ENCODE measurements at places on chromosomes 1 and 21. TPM values are rescaled to one million over a fixed set of nuclear protein-coding genes. Genes with fewer than 3 reads are reported as not detected.

GRCh38 chr1:227543283-227544066 is 19.9 kb upstream of the ZNF678 start:
- H3K36me3 ChIP-seq: no peaks in the 10 kb centered on the region
- DNase-seq: no peak
- peaks cover 11% of the 10 kb centered on the region for H3K4me1 ChIP-seq
- H3K4me3 ChIP-seq: no peak overlapping the region
- no peak overlapping the region for H3K27ac ChIP-seq

The LIN28A gene
- 1.4 TPM for total RNA-seq

The CELA2A gene
- 1.6 TPM for total RNA-seq

DNA sequence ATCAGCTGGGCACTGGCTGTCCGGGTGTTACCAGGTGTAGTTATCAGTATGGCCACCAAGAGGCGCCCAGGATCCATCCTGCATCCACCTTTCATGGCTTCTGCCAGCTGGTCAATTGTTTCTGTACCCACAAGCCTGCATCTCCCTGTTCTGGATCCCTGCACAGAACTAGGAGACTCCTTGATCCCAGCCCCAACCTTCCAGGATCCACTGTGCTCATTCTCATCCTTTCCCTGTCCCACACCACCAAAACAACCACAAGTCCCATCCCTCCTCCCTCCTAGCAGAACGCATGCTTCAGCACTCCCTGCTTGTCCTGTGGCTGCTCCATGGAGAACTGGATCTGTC is 27.2 kb upstream of the FOXE3 start:
- no peaks in the 10 kb centered on the region for H3K27me3 ChIP-seq
- no peaks in the 10 kb centered on the region for H3K4me1 ChIP-seq
- DNase-seq: peak; percentile 35

The RHBDL2 gene
- total RNA-seq: not detected

The RAVER2 gene
- total RNA-seq: 23.2 TPM

DNA sequence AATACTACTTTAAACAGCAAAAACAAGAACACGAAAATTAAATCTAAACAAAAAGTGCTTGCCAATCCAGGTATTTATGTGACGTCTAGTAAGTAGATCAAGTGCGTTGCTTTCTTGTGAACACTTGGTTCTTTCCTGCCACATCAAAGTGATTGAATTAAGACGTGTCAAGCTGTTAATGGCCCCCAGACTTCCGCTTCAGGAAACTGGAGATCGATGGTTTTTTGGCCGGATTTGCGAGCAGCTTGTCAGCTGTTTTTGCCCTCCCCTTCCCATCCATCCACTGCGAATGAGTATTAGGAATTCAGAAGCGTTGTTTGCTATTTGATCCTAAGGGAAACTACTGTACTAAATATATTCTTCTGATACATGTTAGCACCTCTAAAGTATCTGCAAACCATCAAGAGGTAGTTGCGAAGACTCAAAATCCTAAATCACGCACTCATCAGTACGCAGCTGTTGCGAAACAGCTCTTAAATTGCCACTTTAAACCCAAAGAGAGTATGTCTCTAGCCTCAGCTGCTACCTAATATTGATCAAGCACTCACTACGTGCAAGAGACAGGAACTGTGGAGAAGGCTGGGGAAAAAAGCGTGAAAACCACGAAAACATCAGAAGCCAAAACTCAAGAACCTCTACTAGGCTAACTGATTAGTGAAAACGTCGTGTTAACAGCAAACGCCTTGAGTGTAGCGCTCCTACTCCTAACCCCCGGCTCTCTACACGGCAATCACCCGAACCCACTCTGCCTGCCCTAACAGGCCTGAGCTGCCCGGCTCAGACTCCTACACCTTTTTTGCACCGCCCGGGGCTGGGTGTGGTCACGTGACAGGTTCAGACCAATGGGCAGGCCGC is 473 bp upstream of the BRDT start:
- H3K4me3 ChIP-seq: no peak overlapping the region
- H3K36me3 ChIP-seq: no peaks in the 10 kb centered on the region
- H3K4me1 ChIP-seq: no peaks in the 10 kb centered on the region
- no peak for DNase-seq
- no peaks in the 10 kb centered on the region for H3K27me3 ChIP-seq
- no peak overlapping the region for H3K27ac ChIP-seq

DNA sequence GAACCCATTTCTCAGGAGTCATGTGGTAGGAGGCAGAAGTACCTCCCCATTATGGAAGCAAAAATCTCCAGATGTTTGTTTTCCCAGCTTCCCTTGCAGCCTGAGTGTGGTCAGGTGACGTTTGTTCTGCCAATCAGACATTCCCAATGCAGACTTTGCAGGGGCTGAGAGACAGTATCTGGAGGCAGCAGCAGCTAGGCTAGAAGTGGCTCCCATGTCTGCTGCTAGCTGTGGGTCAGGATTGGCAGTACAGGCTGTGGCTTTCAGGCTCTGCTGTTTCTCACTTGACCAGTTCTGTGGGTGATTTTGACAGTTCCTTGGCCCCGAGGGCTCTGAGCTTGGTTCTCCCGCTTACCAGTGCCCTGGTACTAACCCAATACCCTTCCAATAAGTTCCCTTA is 58.6 kb upstream of the NBPF3 start:
- H3K4me3 ChIP-seq: no peak overlapping the region
- no peak for DNase-seq
- no peaks in the 10 kb centered on the region for H3K36me3 ChIP-seq
- no peaks in the 10 kb centered on the region for H3K4me1 ChIP-seq

The SLC35D1 gene
- 6.1 TPM for total RNA-seq

All from HCT116 (cell line).